Activated CD4-positive, alpha-beta T cell treated with anti-CD3 and anti-CD28 coated beads for 48 hours (primary cell): ENCODE measurements at places on chromosomes 1 and 21.

GRCh38 chr1:153133743-153134142, 16.9 kb downstream of the SPRR2G start:
- no peak for DNase-seq

GRCh38 chr1:81305997-81306452, 494.7 kb upstream of the ADGRL2 start:
- DNase-seq: no peak

DNA sequence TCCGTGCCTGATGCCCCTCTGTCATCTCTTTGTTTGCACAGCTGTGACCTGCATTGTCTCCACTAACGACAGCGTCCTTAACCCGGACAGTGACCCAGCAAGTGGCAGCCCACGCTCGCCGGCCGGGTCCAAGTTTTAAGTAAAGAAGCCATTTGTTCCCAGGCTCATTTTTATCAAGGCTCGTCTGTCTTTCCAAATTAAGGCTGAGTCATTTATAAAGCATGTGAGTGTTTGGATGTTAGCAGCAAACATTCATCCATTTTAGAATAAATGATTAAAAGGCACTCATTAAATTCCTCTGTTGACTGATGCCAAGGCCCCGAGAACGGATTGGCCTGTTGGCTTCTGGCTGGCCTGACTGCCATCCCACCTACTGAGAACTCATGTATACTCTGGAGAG, 514.5 kb downstream of the NPHP4 start:
- no peak for DNase-seq

DNA sequence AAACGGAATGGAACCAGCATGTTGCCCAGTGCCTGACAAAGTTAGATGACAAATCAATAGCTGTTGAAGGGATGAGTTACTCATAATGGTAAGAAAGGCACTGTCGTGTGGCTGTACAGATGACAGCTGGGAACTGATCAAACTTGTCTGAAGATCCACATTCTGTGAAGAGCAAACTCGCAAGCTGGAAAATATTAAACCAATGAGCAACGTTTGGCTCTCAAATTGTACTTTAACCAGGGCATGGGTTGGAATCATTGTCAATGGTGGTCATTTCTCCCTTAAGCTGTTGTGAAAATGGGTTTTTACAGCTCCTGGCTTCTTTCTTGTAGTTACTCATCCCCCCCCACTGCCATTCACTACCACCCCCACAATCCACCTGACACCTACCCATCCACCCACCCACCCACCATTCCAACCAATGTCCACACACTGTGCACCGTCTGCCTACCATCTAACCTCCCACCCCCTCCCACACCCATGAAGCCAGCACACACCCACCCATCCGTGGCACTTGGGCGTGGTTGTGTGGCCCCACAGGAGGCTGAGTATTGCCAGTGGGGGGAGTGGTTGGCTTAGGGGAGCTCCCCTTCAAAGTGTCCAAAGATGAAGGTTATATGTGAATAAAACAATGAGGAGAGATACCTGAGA, 46.7 kb downstream of the CLDN14 start:
- DNase-seq: no peak

GRCh38 chr1:62265956-62266935, 53.0 kb downstream of the KANK4 start:
- no peak for DNase-seq

GRCh38 chr1:204731509-204731908, 46.0 kb upstream of the LRRN2 start:
- no peak for DNase-seq

DNA sequence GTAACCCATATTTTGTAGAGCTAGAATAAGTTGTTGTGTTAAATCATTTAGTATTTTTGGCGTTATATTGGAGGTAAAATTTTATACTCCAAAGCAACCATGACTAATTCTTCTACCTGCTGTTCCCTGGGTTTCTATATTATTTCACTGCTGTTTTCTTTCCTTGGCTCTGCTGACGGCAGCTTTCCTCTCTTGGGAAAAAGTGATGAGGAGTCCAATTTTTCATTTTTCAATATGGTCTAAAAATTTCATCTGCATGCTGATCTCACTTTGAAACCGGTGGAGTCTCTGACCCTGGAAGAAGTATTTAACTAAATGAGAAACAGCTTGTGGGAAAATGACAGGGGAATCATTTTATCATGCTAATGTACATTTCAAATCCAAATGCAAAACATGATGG, 110.2 kb downstream of the IFI44 start:
- DNase-seq: no peak

DNA sequence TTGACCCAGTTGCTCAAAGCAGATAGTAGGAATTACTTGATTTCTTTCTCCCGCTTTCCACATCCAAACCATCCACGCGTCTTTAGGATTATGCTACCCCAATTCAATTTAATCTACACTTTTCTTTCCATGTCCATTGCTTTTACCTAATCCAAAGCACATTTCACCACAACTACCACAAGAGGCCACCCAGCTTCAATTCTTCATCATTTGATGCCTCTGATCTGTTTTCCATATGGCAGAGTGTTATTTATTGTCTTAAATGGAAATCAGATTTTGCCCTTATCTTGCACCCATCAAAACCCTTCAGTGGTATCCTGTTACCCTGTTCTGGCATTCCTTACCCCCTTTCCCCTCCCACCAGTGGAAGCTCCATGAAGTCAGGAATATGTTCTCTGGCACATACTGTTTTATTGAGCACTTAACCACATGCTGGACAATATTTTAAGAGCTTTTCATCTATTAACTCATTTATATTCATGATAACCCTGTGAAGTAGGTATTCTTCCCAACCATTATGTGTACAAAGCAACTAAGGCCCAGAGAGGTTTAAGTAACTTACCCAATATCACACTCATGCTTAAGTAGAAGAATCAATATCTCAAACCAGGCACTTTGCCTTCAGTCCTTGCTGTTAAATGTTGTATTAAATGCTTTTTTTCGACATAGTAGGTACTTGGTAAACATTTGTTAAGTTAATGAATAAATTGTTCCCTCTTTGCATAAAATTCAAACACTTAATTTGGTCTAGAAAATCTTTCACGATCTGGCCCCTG, 34.6 kb downstream of the CLIC4 start:
- DNase-seq: no peak

GRCh38 chr1:151584278-151584677, 27.6 kb upstream of the SNX27 start:
- no peak for DNase-seq

DNA sequence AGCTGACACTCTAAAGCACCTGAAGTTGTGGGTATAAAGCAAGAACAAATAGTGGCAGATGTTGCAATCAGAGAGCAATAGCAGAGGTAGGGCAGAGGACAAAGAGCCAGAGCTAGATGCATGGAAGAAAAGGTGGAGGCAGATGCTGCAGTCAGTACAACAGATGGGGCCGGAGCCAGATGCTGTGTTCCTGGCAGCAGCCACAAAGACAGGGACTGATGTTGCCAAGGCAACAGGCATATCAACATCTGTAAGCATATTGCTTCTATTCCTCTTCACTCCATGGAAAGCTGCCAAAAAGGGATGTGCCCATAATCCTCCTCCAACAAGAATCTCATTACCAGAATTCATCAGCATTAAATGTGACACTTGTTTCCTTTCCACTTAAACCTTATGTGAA, 108.0 kb downstream of the TNNI3K start:
- DNase-seq: no peak

GRCh38 chr1:156489166-156489934, 11.2 kb downstream of the MEF2D start:
- peak; percentile 53 for DNase-seq
